ENCODE measurements at places on chromosomes 13 and 19.

GRCh38 chr19:18698321-18699167 lies 15.1 kb downstream of the CRTC1 start:
- no peak overlapping the region for H3K27ac ChIP-seq
- no peak overlapping the region for H3K4me3 ChIP-seq
- H3K36me3 ChIP-seq: no peaks in the 10 kb centered on the region
- no peaks in the 10 kb centered on the region for H3K27me3 ChIP-seq
- DNase-seq: no peak

- H3K27me3 ChIP-seq: no peaks in the 10 kb centered on the region
- no peaks in the 10 kb centered on the region for H3K4me1 ChIP-seq
- H3K36me3 ChIP-seq: no peaks in the 10 kb centered on the region
- DNase-seq: no peak
- no peak overlapping the region for H3K27ac ChIP-seq
Measured at GRCh38 chr13:83677985-83678384, 204.3 kb downstream of the SLITRK1 start.

GRCh38 chr19:7833225-7834099 lies 3.4 kb downstream of the EVI5L start:
- no peak overlapping the region for H3K4me3 ChIP-seq
- H3K27me3 ChIP-seq: no peaks in the 10 kb centered on the region
- no peaks in the 10 kb centered on the region for H3K36me3 ChIP-seq
- no peak overlapping the region for H3K27ac ChIP-seq

DNA sequence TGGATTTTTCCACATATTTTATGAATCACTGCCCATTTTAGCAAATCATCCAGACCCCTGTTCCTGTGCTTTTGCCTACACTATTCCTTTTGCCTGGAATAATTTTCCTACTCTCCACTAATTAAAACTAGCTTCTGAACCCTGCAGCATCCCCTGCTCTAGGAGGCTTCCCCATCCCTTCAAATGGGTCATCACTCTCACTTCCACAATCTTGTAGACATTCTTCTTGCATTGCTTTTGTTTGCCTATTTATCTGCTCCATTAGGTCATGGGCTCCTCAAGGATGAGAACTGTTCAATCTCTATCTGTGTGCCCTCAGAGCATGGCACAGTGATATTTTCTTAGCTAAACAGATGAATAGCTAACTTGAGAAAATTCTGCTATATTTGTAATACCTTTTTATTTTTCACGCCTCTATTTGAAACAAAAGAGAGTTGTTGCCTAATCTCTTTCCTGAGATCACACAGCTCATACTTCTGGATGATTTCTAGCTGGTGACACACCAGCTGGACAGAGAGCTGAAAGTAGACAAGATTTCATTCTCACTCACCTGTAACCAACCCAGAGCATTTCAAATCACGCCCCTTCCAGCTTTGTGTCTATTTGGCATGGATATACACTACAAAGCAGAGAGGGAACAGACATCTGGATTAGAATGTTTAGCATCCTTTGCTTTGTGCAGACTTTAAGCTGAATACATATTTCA lies 466.0 kb downstream of the FOXO1 start:
- DNase-seq: no peak
- H3K36me3 ChIP-seq: no peaks in the 10 kb centered on the region
- H3K27me3 ChIP-seq: no peaks in the 10 kb centered on the region
- no peak overlapping the region for H3K27ac ChIP-seq
- no peaks in the 10 kb centered on the region for H3K4me1 ChIP-seq

DNA sequence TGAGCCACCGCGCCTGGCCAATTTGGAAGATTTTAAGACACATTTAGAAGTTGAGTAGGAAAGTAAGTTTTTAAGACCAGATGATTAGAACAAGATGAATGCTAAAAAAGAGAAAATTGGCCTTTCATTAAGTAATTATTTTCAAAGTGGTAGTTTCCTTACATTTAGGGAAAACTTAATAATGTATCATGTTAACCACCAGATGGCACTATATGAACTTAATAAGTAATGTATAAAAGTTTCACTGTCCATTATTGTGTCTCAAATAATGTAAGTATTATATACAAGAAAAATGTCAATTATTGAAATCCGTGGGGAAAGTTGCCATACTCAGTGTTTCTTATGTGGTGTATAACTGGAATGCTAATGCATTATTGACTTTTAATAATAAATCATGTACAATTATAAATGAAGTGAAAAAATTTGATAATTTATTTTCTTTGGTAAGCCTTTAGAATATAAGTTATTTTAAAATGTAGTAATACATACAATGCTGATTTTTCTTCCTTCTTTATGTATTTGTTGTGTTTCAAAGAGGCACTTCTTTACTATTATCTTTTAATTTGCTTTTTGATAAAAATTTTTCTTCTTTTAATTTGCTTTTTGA lies 29.2 kb downstream of the COG6 start:
- no peak overlapping the region for H3K27ac ChIP-seq
- peaks cover 6% of the 10 kb centered on the region for H3K36me3 ChIP-seq
- DNase-seq: no peak
- no peaks in the 10 kb centered on the region for H3K27me3 ChIP-seq

DNA sequence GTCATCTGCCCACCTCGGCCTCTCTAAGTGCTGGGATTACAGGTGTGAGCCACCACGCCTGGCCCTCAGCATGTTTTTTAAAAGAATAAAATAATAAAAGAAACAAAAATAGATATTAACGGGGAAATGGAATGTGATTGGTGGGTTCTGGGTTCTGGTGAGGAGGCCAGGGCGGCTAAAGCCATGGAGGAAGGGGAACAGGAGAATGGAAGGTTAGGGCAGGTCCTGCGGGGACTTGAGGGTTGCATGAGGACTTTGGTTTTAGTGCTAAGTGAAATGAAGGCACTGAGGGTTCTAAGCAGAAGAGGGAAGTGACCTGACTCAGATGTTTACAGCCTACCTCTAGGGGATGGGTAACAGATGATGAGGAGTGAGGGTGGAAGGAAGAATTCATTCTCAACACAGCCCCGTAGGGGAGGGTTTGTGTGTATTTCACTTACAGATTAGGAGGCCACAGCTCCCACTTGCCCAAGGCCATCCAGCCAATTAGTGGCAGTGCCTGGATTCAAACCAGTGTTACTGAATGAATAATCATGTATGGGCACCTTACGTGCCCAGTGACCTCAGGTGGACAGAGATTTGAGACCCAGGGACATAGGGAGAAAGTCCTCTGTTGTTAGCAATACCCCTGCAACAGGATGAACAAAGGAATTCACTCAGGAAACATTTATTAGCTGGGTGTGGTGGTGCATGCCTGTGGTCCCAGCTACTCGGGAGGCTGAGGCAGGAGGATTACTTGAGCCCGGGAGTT lies 6.7 kb upstream of the MRPL4 start:
- no peak for DNase-seq
- H3K4me1 ChIP-seq: peaks cover 8% of the 10 kb centered on the region
- no peak overlapping the region for H3K27ac ChIP-seq

GRCh38 chr13:39655041-39655568 lies 357 bp upstream of the COG6 start:
- H3K27me3 ChIP-seq: no peaks in the 10 kb centered on the region
- no peaks in the 10 kb centered on the region for H3K4me1 ChIP-seq
- no peak overlapping the region for H3K27ac ChIP-seq
- H3K4me3 ChIP-seq: peak overlapping the region; percentile 90
- no peaks in the 10 kb centered on the region for H3K36me3 ChIP-seq

GRCh38 chr19:15831626-15832025 lies 16.2 kb upstream of the OR10H1 start:
- no peak for DNase-seq
- no peak overlapping the region for H3K27ac ChIP-seq
- no peaks in the 10 kb centered on the region for H3K36me3 ChIP-seq
- H3K4me3 ChIP-seq: no peak overlapping the region
- H3K27me3 ChIP-seq: no peaks in the 10 kb centered on the region

GRCh38 chr13:105177265-105177900 lies 1358.1 kb downstream of the EFNB2 start:
- no peaks in the 10 kb centered on the region for H3K27me3 ChIP-seq
- no peak overlapping the region for H3K27ac ChIP-seq
- no peak for DNase-seq
- H3K36me3 ChIP-seq: no peaks in the 10 kb centered on the region
- H3K4me3 ChIP-seq: no peak overlapping the region

- H3K4me1 ChIP-seq: no peaks in the 10 kb centered on the region
- H3K27ac ChIP-seq: no peak overlapping the region
- DNase-seq: no peak
- no peak overlapping the region for H3K4me3 ChIP-seq
Measured at GRCh38 chr13:53090461-53090860, 61.8 kb downstream of the OLFM4 start.

DNA sequence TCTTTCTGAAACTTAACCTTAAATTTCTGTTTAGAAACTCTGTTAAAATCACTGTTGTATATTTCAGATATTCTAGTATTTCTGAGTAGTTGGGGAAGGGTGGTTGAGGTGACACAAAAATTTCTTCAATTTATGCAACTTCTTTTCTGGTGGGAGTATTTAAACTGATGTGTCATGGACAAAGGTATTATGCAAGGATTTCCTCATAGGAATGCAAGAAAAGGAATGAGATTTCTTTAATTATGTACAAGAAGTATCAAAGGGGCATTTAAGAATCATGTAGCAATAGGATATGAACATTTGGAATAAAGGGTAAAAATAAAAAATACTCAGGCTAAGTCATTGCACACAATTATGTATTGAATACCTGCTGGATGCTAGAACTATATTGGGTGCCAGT lies 575.8 kb upstream of the KLF12 start:
- H3K4me1 ChIP-seq: no peaks in the 10 kb centered on the region
- no peak overlapping the region for H3K4me3 ChIP-seq
- H3K36me3 ChIP-seq: no peaks in the 10 kb centered on the region
- no peaks in the 10 kb centered on the region for H3K27me3 ChIP-seq
- H3K27ac ChIP-seq: no peak overlapping the region

GRCh38 chr13:44046428-44046827 lies 166.7 kb downstream of the LACC1 start:
- no peak overlapping the region for H3K4me3 ChIP-seq
- peaks cover 4% of the 10 kb centered on the region for H3K4me1 ChIP-seq
- no peak overlapping the region for H3K27ac ChIP-seq
- DNase-seq: no peak
- H3K27me3 ChIP-seq: no peaks in the 10 kb centered on the region

GRCh38 chr13:52815330-52815729 lies 33.1 kb downstream of the PCDH8 start:
- H3K27me3 ChIP-seq: no peaks in the 10 kb centered on the region
- no peaks in the 10 kb centered on the region for H3K36me3 ChIP-seq
- H3K27ac ChIP-seq: no peak overlapping the region
- no peak for DNase-seq

DNA sequence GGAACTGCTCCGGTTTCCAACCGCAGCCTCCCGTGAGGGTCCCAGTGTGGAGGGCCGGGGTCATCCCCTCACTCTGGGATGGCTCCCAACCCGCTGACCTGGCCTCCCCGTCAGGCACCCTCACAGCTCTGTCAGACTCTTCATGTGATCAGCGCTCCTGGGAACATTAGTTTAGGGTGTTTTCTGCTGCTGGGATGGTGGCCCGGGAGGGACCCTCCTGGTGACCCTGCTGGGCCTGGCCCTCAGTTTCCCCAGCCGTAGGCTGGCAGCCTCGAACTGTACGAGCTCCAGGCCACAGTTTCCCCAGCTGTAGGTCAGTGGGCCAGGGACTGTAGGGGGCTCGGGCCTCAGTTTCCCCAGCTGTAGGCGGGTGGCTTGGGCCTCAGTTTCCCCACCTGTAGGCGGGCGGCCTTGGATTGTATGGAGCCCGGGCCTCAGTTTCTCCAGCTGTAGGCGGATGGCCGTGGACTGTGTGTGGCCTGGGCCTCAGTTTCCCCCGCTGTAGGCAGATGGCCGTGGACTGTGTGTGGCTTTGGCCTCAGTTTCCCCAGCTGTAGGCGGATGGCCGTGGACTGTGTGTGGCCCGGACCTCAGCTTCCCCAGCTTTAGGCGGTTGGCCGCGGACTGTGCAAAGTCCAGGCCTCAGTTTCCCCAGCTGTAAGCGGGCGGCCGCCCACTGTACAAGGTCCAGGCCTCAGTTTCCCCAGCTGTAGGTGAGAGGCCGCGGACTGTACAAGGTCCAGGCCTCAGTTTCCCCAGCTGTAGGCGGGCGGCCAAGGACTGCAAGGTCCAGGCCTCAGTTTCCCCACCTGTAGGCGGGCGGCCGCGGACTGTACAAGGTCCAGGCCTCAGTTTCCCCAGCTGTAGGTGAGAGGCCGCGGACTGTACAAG lies 1.3 kb upstream of the PTBP1 start:
- peak overlapping the region; percentile 80 for H3K4me3 ChIP-seq
- H3K27me3 ChIP-seq: no peaks in the 10 kb centered on the region
- peak; percentile 34 for DNase-seq
- H3K4me1 ChIP-seq: peaks cover 3% of the 10 kb centered on the region
- peak overlapping the region; percentile 91 for H3K27ac ChIP-seq

GRCh38 chr13:44373601-44374347 lies at the start of gene SERP2:
TSS of gene SERP2 (plus strand) at chr13:44373824. CDS start at chr13:44374026, 202 bp downstream.
- H3K36me3 ChIP-seq: no peaks in the 10 kb centered on the region
- no peak for DNase-seq
- peaks cover 8% of the 10 kb centered on the region for H3K4me1 ChIP-seq
- no peaks in the 10 kb centered on the region for H3K27me3 ChIP-seq

DNA sequence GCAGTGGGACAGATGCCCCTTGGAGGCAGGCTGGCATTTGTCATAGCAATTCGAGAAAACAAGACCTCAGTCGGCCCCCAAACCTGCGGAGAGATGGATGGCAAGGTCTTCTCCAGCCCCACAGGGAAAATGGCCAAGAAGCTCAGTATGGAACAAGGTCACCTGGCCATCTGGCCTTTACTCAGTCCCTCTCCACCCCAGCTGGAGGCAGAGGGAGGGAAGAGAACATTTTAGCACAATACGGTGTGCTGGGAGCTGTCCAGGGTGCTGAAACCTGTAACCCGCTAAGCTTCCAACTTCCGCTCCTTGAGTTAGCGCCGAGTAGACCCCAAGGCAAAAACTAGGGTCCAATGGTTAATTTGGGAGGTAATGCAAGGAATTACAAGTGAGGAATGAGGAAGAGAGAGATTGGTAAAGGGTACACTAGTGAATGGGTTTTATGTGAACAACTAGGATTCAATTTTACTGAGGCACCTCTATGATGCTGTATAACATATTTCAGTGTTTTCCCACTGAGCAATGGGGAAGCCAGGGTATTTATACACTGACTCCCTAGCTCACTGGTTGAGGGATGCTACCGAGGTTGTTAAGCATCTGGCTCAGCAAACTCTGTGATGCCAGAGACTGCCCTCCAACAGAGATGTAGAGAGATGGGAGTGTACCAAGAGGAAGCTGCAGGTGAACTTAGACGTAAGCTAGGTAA lies 64.3 kb downstream of the CACNA1A start:
- H3K27ac ChIP-seq: no peak overlapping the region
- H3K36me3 ChIP-seq: no peaks in the 10 kb centered on the region
- no peaks in the 10 kb centered on the region for H3K4me1 ChIP-seq
- peak; percentile 49 for DNase-seq
- no peak overlapping the region for H3K4me3 ChIP-seq

All from liver (tissue), 10 donors.